ENCODE measurements at places on chromosomes 2 and 18. TPM values are rescaled to one million over a fixed set of nuclear protein-coding genes. Genes with fewer than 3 reads are reported as not detected.

HOXD13 gene
- total RNA-seq, result not detected

ANKRD30BL gene
- not detected for total RNA-seq

LRRTM4 gene
- not detected for total RNA-seq

FHOD3 gene
- under 0.01 TPM for total RNA-seq

RAX gene
- total RNA-seq, result not detected

MAP3K19 gene
- total RNA-seq, result not detected

GALNT14 gene
- not detected for total RNA-seq

TMSB10 gene
- 4,776 TPM for total RNA-seq

ERICH2 gene
- total RNA-seq, result not detected

POTEI gene
- total RNA-seq, result 0.48 TPM

ARHGAP25 gene
- 5.2 TPM for total RNA-seq

PPP1R1C gene
- under 0.01 TPM for total RNA-seq

WNT6 gene
- not detected for total RNA-seq

SKOR2 gene
- not detected for total RNA-seq

CYP27A1 gene
- total RNA-seq, result 9.1 TPM

PLA2R1 gene
- total RNA-seq, result 32.0 TPM

CTNNA2 gene
- not detected for total RNA-seq

DCDC2C gene
- total RNA-seq, result not detected

TXNDC2 gene
- total RNA-seq, result 0.10 TPM

DSC3 gene
- total RNA-seq, result 0.33 TPM

C2orf78 gene
- total RNA-seq, result not detected

GPC1 gene
- 21.9 TPM for total RNA-seq

Data from vein endothelial cell (primary cell).